B cell (primary cell): ENCODE measurements at places on chromosomes 7 and 10. TPM values are rescaled to one million over a fixed set of nuclear protein-coding genes. Genes with fewer than 3 reads are reported as not detected.

GRCh38 chr7:116933465-116933864 is 19.8 kb upstream of the ST7 start:
- no peak overlapping the region for H3K27ac ChIP-seq
- no peak overlapping the region for H3K4me3 ChIP-seq
- H3K4me1 ChIP-seq: peaks cover 4% of the 10 kb centered on the region
- no peaks in the 10 kb centered on the region for H3K36me3 ChIP-seq
- H3K27me3 ChIP-seq: no peaks in the 10 kb centered on the region
- no peak for DNase-seq

DNA sequence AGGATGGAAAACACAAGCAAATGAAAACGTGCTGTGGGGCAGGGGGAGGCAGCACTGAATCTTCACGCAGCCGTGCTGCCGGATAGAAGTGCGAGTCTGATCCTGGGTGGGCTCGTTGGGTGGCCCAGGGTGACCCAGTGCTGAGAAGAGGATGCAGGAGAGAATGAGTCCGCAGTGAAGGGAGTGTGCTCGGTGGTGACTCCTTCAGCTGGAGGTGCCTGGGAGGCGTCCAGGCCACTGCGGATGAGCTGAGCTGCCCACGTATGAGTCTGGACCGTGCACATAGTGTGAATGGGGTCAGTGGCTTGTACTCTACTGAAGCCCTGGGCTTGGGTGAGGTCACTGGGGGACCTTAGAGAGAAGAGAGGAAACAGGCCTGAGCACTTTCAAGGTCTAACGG is 190.0 kb upstream of the MGMT start:
- H3K27me3 ChIP-seq: no peaks in the 10 kb centered on the region
- no peak for DNase-seq
- no peak overlapping the region for H3K27ac ChIP-seq
- no peaks in the 10 kb centered on the region for H3K4me1 ChIP-seq
- no peak overlapping the region for H3K4me3 ChIP-seq

DNA sequence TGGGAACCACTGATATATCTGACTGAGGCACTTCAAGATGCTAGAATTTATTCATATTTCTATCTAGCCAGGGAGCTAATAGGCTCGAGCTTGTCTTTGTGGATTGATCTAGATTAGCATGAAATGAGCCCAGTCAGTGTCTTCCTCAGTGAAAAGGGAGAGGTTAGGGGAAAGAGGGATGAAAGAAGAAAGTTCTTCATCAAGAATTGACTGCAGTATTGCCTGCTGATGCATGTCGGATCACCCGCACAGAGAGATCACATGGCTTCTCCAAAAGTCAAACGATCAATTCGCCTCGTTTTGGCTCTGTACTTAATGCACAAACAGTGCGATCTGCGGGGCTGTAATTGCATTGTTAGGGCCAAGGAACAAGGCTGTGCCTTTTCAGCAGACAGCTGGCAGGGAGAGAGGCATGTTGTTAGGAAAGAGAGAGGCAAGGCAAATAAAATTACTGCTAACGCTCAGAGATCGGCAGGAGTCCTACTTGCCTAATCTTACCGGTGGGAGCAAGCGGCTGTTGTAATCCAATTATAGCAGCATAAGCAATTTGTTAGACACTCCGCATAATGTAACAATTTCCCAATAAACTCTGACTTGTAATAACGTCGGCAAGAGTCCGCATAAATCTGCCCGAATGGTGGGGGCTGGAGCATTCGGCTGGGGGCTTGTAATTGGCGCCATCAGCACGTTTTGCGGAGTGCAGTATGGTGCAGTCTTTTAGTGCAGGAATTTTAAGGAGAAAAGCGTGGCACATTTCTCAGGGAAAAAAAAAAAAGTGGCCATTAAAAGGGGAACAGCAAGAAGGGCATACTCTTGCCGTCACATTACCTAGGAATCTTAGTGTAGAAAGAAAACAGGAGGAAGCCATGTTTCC is 102.1 kb downstream of the POLL start:
- no peaks in the 10 kb centered on the region for H3K36me3 ChIP-seq
- H3K27me3 ChIP-seq: no peaks in the 10 kb centered on the region
- no peak for DNase-seq
- H3K4me3 ChIP-seq: no peak overlapping the region
- H3K27ac ChIP-seq: no peak overlapping the region

DNA sequence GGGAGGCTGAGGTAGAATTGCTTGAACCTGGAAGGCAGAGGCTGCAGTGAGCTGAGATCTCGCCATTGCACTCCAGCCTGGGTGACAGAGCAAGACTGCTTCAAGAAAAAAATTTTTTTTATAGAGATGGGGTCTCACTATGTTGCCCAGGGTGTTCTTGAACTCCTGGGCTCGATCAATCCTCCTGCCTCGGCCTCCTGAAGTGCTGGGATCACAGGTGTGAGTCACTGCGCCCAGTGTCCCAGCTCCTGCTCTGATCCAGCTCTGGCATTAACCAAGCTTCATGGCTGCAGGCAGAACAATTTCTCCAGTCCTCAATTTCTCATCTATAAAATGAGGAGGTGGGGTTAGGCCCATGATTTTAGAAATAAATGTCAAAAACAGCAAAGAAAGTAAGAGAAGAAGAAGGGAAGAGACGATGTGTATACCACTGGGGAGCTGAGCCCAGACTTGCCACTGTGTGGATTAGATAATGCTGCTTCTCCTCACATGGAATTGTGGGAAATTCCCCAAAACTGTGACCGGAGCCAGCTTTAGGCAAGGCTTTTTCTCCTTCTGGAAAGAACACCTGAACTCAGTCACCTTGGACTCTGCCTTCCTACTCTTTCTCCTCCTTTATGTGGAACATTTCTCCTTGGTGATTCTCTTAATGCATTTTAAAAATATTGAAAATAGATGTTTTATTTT is 25.5 kb downstream of the IL15RA start:
- H3K27me3 ChIP-seq: no peaks in the 10 kb centered on the region
- no peak overlapping the region for H3K27ac ChIP-seq
- DNase-seq: no peak

GRCh38 chr7:15087771-15088170 is 185.2 kb upstream of the DGKB start:
- no peak overlapping the region for H3K27ac ChIP-seq
- no peaks in the 10 kb centered on the region for H3K4me1 ChIP-seq
- H3K4me3 ChIP-seq: no peak overlapping the region

- H3K4me3 ChIP-seq: peak overlapping the region; percentile 43
- H3K4me1 ChIP-seq: peaks cover 67% of the 10 kb centered on the region
- peak overlapping the region; percentile 93 for H3K27ac ChIP-seq
These were observed 4.4 kb upstream of the PDLIM1 start for GRCh38 chr10:95295031-95295755.

SPDYE18 gene
- 1.8 and 2.2 TPM in 2 replicates for total RNA-seq

TMEM209 gene
- 33.2 and 35.8 TPM in 2 replicates for total RNA-seq
